ENCODE measurements at places on chromosomes 6 and 20.
A peak's percentile ranks its signal among the peaks of the same experiment; 100 is the strongest.

DNA sequence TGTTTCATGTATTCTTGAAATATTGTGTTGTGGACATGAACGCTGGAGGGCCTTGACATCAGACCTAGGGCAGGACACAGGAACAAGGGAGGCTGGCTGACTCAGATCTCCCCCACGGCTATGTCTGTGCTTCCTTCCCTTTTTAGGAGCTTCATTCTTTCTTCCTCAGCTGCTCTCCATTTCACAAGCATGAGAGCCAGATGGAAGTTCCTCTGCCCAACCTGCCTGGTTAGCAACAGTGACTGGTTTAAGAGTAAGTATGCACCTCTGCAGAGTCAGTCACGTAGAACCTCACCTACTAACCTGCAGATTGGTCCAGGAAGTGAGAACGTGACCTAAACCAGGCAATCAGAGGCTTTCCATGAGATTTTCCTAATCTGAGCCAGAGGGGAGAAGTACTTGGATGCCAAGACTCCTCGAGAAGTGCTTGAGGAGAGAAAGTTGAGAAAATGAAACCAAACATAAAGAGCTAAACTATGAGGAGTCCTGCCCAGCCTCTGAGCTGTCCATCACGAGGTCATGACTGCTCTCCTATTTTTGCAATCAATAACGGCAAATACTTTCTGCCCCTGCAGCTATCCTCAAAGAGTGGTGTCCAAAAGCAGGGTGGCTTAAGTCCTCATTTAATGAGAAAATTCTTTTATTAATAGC, 465.2 kb upstream of the CITED2 start:
- DNase-seq = no peak

DNA sequence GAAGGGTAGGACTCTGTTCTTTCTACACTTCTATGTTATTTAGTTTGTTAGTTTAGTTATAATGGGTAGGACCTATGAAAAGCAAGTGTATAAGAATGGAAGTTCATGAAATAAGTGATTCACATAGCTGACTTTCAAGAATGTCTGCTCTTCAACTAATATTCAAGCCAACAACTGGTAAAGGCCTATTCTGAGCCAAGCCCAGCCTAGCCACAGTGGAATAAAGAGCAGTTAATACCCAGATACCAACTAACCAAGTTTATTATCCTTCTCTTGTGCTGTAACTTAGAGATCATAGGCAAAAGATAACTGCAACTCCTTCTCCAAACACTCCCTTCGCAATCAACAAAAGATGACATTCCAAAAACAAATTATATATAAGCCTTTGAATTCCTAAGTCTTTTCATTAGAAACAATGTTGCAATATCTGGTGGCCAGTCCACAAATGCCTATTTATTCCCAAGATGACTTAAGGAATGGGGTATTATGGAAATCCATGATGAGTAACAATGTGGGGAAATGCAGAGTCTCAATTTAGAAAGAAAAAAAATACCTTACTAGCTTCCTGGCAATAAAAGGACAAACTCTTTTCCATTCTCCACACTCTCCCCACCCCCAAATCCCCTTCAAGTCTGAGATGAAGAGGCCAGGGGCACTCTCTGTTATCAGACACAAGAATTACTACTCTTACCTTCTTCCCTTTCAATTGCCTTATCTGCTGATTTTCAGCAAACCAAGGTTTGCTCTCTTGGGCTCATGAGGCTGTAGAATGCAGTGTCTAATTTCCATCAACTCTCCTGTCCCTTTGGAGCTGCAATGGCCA, 27.4 kb downstream of the BTBD9 start:
- DNase-seq = peak; percentile 86

- no peak for DNase-seq
Observed at GRCh38 chr6:14545496-14545895, 427.9 kb downstream of the CD83 start.

DNA sequence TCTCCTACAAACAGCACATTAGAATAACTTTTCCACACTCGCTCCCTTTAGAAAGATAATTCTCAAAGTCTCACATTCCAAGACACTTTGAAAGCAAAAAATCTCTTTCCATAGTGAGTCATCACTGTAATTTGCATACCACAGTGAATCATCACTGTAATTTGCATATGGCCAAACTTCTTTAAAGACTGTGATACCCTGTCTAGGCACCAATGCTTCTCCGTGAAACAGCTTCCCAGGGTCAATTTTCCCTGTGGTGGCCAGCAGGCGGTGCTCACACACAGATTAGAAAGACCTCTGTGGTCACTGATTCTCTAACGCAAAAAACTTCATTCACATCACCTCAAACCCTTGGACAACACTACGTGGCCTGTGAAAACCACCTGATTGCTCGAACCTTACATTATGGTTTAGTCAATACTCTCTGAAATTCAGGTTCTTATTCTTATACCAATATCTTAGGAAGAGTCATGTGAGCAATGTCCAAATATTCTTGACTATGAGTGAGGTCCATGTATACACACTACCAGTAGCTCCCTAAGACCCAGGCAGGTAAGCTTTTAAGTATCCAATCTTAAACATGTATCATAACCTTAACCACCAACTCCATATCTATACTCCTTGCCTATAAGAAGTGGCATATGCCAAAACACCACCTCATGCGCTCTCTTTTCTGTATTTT, 78.5 kb upstream of the PHACTR1 start:
- DNase-seq = peak; percentile 62

DNA sequence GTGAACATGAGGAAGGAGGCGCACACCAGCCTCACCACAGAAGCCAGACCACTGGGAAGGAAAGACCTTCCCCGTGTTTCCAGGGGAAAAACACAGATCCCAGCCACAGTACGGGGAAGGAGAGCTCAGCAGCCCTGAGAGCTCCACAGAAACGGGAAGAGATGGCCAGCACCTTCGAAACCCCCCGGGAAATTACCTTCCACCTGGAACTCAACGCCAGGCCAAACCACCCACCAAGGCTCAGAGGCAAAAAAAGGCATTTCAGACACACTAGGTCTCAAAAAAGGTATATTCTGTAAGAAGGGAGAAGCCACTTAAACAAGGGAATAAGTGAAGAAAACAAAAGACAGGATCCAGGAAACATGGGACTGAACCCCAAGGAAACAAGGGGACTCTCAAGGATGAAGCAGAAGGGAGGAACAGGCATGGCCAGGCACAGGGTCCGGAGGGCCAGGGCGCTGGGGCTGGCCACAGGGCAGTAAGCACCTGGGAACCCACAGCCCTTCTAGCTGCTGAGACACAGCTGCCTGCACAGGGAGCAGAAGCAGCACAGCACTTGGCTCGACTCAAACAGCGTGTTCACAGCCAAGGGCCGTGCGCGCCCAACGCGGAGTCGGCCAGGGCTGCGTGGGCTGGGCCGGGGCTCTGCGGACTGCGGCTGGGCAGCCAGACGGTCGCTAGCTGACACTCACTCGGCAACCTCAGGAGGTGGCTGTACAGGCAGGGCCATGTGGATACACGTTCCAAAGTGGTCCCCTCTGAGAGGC, 44.6 kb downstream of the TAF4 start:
- no peak for DNase-seq

- DNase-seq = no peak
Observed at GRCh38 chr20:62676976-62677375, 31.7 kb upstream of the NTSR1 start.

DNA sequence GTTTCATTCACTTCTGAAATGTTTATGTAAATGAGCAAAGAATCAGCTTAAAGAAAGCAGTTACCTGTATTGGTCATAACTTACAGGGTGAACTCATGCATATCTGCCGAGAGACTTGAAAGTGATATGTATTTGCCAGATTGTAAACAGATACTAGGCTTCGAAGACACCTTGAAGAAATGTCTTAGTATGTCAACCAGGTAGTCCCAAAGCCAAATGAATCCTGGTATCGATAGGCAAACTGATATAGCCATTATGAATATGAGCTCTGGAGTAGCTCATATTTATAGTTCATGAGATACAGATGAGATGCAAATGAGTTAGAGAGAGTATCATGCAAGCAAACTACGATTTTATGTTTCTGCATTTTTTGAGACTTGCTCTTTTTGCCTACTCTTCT, 55.8 kb downstream of the RNF182 start:
- DNase-seq = no peak

DNA sequence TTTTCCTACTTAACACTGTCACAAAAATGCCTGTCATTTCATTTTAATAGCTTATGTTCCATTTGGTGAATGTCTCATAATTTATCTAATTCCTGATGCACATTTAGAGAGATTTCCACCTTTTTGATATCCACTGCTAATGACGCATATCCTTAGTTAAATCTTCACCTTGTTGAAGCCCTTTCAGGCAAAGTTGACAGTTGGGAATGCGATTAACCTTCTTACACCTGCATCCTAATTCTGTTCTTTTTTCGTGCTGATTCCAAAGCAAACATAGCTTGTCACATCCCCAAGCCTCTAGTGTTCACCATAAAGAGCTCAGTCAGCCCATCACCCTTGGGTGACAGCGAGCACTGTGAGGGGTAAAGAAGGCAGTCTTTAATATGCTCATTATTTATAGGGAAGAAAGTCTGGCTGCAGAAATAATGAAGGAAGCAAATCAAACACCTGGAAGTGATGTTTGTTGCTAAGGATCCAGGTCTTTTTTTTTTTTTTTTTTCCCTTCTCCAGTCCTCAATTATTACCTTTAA, 205.6 kb downstream of the DTNBP1 start:
- DNase-seq = no peak

DNA sequence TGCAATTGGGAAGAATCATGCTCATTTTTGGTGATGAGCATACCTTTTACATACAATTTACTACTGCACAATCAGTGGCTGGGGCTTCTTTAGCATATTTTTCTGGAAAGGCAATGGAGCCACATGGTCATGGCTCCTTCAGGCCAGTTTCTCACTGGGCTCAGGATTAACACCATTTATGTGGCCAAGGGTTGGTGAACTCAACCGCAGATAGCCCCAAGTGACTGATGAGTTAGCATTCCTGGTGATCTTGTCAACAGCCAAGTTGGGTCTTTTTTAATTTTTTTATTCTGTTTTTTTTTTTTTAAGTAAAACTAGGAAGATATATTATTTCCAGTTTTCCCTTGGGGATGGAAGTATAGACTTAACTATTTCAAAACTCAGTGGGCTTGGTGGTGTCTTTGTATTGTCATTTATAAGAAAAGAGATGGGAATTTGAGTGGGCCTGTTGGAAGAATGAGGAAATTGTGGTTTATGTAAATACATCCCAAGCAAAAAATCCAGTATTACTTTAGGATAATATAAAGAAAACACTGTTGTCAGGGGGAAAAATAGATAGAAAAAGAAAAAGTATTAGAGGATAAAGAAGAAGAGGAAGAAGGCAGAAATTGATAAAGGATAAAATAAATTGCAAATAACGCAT, 397.4 kb downstream of the MAFB start:
- DNase-seq = no peak

DNA sequence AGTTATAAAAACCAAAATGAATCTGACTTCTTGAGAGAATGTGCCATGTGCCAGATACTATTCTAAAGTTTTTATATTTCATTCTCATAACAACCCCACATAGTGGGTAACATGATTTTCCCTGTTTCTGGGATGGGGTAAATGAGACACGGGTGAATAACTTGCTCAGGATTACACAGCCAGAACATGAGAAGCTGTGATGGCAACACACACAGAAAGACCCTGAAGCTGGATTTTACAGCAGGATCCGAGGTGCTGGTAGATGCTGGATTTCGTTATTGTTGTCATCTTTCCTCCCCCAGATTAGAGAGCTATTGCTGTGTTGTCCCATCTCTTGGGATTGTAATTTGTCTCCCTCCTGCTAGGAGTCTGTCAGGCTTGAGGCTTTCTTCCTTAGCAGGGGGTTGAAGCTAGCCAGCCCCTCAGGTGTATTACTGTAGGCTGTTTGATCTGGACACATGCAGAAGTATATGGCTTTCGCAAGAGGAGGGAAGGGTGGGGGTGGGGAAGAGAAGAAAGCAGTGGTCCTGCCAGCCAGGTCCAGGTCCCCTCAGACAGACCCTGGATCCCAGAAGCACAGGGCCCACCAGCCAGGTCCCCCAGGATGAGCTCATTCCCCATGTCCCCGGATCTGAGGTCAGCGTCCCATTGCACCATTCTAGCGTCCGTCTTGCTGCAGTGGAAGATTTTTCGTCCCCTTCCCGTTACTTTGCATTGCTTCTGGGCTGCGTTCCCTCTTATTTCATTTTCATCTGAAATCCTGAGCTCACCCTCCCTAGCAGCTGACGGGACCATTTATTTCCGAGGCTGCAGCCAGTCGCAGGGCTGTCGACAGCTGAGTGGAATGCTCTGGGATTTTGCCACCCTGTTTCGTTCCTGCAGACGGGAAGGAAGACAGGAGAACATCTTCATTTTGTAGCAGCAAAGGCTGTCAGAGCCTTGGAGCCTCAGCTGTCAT, 7.3 kb upstream of the KCNG1 start:
- DNase-seq = no peak

- DNase-seq = no peak
Observed at GRCh38 chr20:61127311-61128039, 124.6 kb upstream of the CDH4 start.

DNA sequence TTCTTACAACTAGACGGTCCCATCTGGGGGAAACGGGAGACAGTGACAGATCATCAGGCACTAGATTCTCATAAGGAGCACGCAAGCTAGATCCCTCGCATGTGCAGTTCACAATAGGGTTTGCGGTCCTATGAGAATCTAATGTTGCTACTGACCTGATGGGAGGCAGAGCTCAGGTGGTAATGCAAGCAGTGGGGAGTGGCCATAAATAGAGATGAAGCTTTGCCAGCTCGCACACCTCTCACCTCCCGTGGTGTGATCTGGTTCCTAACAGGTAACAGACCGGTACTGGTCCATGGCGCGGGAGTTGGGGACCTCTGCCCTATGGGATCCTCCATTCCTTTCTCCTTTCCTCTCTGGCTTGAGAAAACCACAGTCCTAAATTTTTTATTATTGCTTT, 63.8 kb downstream of the TPD52L1 start:
- DNase-seq = no peak

DNA sequence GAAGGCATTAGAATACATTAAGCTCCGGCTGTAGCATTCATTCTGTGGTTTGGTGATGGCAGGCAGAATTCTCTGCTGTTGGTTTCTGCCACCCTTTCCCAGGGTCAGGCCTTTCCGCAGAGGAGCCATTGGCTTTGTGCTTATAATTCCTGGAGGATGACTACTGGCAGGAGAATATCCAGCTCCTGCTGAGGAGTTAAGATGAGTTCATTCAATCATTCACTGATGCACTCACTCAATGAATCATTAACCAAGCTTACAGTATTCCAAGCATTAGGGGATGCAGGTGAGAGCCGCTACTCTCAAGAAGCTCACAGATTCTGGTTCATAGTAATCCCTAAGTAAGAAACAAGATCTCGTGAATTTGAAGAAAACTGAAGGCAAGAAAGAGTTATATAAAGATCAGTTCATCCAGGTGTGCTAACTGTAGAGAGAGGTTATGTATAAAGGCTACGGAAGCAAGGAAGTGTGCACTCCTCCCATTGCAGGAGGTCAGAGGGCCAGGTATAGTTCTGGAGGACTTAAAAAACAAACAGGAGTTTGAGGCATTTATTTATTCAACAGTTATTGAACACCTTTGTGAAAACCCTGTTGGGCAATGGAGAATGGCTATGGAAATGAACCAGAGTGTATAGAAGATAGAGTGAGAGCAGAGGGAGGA, 75.5 kb downstream of the HMGN3 start:
- no peak for DNase-seq
